ENCODE measurements at places on chromosomes 7 and 10. TPM values are rescaled to one million over a fixed set of nuclear protein-coding genes. Genes with fewer than 3 reads are reported as not detected.
A peak's percentile ranks its signal among the peaks of the same experiment; 100 is the strongest.

GRCh38 chr10:126504761-126505112 lies 116.5 kb upstream of the ADAM12 start:
- DNase-seq: no peak

DNA sequence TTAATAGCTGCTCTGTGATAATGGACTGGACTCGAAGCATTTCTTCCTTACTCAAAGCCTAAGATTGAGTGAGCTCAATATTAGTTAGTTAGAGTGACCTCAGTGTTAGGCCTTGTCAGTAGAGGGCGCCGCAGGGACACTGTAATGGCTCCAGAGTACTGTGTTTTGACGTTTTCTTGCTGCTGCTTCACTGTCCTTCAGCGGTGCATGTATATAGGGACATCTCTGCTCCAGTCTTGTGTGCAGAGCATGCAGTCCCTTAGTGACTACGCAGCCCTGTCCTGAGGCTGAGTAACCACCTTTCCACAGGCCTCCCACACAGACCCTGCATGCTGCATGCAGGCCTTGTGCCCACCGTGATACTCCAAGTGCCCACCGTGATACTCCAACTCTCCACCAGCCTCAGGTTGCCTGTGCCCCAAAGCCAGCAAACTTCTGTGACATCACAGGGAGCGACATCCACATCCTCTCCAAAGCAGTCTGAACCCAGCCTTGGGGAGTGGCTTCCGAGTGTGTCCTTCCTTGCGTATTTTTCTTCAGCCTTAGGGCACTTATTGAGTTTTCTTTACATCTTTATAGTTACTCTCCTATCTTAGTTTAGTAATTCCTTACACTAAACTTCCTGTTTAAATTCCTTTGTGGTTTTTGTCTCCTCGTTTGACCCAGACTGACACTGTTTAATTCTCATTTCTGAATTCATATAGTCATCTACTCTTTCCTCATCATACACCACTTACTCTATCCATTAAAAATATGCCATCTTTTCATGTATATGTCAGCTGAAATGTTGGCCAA lies 118.2 kb downstream of the JAZF1 start:
- peak; percentile 64 for DNase-seq

- no peak for DNase-seq
Measured at GRCh38 chr7:67547183-67547907, 550.7 kb downstream of the TYW1 start.

GRCh38 chr10:80480852-80481251 lies 26.7 kb downstream of the TSPAN14 start:
- no peak for DNase-seq

DNA sequence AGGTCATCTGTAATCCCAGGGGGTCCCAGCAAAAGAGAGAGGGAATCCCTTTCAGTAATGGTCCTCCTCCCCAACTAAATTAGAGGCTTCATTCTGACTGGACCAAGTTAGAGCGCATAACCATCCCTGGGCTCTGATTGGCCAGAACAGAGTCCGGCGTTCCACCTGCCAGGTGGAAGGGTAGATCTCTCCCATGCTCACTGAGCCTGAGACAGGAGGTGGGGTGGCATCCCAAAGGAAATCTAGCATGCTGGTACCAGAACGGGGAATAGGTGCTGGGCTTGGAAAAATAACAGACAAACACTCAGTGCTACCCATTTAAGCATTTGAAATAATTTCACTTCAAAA lies 21.0 kb upstream of the TSPAN33 start:
- DNase-seq: no peak

- no peak for DNase-seq
Measured at GRCh38 chr10:98411166-98411565, 3.8 kb downstream of the PYROXD2 start.

Gene KLLN
- total RNA-seq: 2.0 TPM

DNA sequence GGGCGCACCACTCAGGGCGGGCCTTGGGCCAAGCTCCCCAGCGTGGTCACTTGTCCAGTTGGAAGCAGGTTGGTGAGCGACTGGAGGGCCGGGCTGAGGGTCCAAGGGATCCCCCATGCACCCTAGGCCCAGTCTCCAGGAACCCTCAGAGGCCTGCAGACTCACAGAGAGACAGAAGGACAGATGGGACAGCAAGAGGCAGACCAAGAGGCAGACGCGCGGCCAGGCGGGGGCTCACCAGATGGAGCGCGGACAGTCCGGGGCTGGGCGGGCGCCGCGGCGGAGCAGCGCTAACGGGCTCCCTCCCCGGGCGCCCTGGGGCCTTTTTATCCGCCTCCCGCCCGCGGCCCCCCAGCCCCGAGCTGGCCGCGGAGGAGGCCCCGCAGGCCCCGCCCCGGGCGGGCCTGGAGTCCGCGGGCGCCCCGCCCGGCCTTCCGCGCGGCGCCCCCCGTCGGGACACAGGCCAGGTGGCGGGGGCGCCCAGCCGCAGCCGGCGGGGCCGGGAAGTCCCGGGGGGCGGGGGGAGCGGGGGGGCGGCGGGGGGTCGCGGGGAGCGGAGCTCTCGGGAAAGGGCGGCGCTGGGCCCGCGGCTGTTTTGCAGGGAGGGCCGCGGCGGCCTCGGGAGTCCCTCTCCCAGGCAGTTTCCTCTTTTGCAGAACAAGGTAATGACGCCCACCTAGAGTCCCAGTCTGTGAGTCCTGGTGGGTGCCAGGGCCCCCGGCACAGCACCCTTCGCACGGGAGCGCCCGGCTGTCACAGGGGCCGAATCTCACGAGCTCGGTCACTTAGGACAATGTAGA lies at the start of gene LOXL4:
TSS of gene LOXL4 (minus strand) at position 301 of the 800 bp plus-strand sequence. CDS start 5,175 bp downstream, outside the sequence.
- peak; percentile 37 for DNase-seq

DNA sequence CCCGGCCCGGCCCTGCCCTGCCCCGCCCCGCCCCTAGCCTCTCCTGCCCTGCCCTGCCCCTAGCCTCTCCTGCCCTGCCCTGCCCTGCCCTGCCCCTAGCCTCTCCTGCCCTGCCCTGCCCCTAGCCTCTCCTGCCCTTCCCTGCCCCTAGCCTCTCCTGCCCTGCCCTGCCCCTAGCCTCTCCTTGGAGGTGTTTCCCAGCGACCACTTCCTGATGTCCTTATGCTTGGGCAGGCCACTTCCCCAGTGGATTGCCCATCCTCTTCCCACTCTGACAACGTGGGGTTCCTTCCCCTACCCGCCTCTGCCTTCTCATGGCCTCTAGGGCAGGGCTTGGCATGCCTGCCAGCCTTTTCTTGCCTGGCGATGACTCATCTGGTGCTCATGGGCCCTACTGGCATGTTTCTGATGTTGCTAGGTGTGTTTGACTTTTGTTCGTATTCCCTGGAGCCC lies 21.2 kb downstream of the PRXL2A start:
- no peak for DNase-seq

DNA sequence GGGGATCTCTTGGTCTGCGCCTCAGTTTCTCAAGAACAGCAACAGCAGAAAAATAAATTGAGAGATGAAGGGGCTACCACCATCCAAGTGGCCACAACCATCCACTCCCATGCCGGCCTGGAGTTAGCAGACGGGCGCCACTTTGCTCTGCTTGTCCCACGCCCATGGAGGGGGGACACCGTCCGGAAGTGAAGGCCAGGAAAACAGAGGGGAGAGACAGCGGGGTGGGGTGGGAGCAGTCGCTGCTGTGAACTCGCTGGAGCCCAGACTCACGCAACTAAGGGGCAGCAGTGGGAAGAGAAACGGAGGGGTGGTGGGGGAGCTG lies 135.4 kb downstream of the KIF20B start:
- no peak for DNase-seq

- DNase-seq: no peak
Measured at GRCh38 chr10:119863951-119864565, 8.6 kb downstream of the MCMBP start.

Gene ADO
- total RNA-seq: 11.0 TPM

All from fibroblast of the aortic adventitia (primary cell).